Fibroblast of skin of left biceps (primary cell): ENCODE measurements at places on chromosomes 4 and X.

DNA sequence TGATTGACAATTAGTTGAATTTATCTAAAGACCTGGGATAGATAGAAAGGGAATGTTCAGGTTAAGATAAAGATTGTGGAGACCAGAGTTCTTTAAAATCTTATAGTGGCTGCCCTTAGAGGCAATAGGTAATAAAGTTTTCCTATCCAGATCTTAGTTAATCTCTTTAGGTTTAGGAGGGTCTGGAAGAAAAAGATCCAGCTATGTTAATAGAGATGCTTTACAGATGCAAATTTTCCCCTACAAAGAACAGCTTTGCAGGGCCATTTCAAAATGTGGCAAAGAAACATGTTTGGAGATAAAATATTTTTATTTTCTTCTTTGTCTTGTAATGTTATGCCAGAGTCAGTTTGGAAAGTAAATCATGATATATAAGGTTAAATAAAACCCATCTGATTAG, 54.1 kb upstream of the CHIC1 start:
- DNase-seq, result no peak

- no peak for DNase-seq
Measured at GRCh38 chr4:108416831-108417230, 203.5 kb upstream of the RPL34 start.

GRCh38 chrX:50736656-50737055, 77.3 kb downstream of the SHROOM4 start:
- DNase-seq, result no peak

- no peak for DNase-seq
Measured at GRCh38 chr4:122623637-122624166, 2.8 kb upstream of the IL21 start.

DNA sequence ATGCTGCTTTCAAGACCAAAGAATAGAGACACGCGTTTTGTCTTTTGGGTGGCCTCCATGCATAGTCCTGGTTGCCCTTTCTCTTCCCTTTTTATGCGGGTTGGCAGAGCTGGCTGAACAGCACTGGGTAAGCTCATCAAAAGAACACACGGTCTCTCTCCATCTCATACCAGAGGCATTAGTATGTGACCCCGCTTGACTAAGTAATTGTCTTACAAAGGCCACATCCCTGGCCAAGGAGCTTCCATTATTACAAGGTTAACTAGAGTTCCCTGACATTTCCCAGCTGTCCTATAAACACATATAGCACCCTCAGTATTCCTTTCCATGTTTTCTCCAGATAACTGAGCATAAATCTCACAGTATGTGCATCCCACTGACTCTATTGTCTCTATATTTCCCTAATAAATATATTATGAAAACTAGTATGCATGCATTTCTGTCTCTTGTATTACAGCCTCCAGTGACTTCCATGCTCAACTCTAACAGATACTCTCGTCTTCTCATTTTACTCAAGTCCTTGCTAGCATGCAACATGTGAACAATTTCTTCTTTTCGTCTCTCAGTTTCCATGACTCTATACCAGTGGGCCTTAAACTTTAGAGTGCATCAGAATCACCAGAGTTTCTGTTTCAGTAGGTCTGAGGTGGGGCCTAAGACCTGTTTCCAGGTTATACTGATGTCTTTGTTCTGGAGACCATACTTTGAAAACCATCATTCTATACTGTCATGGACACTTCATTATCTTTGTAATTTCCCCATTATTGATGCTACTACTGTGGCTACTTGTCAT, 247.7 kb upstream of the ARSJ start:
- DNase-seq, result no peak

- DNase-seq, result no peak
Measured at GRCh38 chrX:52031371-52031770, 37.6 kb downstream of the MAGED4B start.

- no peak for DNase-seq
Measured at GRCh38 chrX:119762718-119763117, 4.3 kb downstream of the SOWAHD start.

- no peak for DNase-seq
Measured at GRCh38 chr4:129335276-129335675, 239.3 kb downstream of the C4orf33 start.

DNA sequence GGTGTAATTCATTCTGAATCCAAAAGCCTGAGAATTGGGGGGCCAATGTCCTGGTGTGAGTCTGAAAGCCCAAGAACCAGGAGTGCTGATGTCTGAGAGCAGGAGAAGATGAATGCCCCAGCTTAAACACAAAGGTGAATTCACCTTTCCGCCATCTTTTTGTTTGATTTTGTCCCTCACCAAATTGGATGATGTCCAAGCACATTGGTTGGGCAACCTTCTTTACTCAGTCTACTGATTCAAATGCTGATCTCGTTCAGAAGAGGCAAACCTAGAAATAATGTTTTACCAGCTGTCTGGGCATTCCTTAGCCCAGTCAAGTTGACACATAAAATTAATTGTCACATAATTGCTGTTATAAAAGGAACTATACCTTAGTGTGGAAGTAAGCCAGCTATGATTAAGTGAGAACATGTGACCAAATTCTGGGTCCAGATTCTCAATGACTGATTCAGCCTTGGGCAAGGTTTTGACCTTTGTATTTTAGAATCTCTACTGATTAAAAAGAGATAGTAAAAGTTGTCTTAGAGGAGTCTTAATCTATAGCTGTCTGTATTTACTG, 34.5 kb upstream of the SLC4A4 start:
- DNase-seq, result no peak

GRCh38 chr4:132316738-132317137, 832.4 kb upstream of the PCDH10 start:
- DNase-seq, result no peak

DNA sequence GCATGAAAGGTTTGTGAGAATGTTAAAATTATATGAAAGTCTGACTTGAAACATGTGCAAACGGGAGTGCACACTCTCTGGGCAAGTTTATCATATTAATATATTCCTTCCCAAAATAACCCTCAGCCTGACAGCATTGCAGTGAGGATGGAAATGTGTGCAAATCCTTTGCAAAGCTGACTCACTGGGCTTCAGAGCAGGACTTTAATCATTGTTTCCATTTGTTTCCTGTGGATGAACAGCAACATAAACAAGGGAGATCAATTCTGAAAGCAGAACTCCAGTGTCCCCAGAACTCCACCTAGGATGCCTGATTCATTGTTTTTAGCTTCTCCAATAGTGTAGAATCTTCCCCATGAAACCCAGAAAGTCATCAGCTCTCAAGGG, 32.9 kb downstream of the SLC2A9 start:
- no peak for DNase-seq

DNA sequence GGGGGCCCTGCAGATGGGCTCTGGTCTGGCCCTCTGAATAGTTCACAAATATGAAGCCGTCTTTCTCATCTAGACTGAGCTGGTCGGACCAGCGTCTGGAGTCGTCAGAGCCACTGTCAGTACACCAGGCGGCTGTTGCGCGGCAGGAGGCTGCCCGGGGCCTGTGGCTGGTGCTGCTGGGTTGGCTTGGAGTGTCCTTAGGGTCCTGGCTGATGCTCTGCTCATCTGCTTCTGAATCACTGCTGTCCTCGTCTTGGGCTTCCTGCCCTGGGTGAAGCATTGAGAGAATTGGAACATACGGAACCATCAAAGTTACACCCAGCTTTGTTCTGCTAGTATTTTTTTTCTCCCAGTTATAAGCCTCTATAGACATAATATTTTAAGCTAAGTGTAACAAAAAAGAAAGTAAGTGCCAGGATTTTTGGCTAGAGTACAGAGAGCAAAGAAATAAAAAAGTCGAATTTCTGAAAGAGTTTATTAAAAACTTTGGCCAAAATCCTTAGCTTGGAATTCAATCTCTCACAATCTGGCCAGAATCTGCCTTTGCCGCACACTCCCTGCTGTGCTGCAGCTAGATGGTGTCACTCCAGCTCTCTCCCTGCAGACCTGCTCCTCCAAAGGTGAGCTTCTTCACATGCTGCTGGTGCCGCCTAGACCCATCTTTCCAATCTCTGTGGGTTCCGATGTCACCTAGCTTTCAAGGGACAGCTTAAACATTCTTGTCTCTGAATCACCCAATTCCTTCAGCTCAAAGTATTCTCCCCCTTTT, 96.2 kb downstream of the CDS1 start:
- no peak for DNase-seq

- DNase-seq, result no peak
Measured at GRCh38 chr4:3517731-3518510, 14.3 kb downstream of the LRPAP1 start.

GRCh38 chrX:18422886-18423285, 2.5 kb upstream of the CDKL5 start:
- no peak for DNase-seq

DNA sequence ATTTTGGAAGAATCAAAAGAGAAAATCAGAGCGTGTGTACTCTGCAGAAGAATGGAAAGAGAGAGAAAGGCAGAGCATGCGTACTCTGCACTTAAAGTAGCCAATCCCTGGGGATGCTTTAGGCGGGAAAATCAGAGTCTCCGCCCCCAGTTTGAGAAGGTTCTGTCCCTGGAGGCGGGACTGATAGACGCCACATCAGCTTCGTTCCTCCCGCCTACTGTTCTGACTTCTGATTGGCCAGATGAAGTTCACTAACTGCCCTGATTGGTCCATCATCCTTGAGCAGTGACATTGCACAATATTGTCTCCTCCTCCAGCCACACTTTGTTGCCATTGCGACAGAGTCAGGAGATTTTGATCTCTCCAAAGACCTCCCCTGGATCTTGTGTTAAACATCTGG, 23.8 kb downstream of the SSX1 start:
- no peak for DNase-seq

DNA sequence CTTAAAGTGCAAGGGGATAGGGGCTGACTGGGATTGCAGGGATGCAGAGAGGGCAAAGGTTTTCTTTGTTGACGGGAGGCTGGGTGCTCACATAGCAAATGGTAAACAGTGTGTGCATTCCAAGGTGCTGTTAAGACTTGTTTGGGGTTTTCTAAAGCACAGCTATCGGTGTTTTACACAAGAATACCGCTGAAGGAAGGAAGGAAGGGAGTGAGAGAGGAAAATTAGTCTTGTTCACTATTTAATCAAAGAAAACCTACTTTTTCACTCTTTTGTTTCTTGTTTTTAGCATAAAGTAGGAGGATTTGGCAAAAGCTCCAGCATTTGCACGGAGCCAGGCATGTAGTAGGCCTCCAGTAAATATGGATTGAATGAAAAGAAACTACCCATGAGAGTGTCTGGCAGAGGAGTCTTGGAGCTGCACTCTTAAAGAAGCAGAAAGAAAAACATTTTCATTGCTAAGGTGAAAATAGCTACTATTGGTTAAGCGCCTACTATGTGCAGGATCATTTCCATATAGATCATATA, 99.7 kb downstream of the FIP1L1 start:
- no peak for DNase-seq

GRCh38 chr4:130110770-130111169, 1014.8 kb downstream of the C4orf33 start:
- no peak for DNase-seq

- DNase-seq, result no peak
Measured at GRCh38 chrX:149711545-149712236, at the start of gene MAGEA11. Gene MAGEA11, plus strand, starts transcription at chrX:149712060. Its CDS starts 1,100 bp downstream, at chrX:149713160.

DNA sequence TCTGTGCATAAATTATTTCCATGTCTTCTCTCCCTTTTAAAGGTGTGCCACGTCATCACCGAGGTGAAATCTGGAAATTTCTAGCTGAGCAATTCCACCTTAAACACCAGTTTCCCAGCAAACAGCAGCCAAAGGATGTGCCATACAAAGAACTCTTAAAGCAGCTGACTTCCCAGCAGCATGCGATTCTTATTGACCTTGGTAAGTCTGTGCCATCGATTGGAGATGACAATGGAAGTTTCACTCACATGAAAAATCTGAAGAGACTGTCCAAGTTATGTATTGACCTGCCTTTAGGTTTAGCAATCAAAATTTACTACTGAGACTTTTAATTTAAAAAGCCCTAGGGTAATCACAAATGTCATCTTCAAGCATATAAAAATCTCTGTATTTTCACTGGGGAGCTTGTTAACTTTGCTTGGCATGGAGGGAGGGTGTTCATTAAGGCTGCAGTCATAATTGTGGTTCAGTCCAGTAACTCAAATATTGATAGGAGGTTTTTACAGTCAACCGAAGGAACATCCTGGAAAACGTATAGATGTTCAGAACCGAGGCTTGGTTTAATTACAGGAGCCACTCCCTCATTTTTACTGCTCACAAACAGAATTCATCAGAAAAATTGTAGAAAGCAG, 142.9 kb downstream of the PTTG2 start:
- no peak for DNase-seq

DNA sequence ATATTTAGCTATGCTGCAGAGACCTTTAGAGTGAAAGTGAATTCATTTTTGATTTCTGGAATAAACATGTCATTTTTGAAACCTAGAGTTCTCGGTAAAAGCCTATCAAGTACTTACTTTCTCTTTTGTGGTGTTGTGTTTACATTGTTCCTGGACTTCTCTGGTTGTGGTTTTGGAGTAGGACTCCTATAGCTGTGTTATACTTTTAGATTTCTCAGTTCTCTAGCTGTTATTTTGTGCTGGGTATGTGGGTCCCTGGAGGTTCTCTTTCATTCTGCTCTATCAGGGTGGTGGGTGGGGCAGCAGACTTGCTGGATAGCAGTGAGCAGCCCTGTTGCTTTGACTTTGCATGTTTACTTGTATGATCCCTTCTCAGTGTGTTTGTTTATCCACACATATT, 25.6 kb upstream of the MSMO1 start:
- DNase-seq, result no peak
